Activated T-helper 1 cell treated with Interleukin-2 at 50 U/mL for 16 hours (primary cell): ENCODE measurements at places on chromosomes 1 and 21.

DNA sequence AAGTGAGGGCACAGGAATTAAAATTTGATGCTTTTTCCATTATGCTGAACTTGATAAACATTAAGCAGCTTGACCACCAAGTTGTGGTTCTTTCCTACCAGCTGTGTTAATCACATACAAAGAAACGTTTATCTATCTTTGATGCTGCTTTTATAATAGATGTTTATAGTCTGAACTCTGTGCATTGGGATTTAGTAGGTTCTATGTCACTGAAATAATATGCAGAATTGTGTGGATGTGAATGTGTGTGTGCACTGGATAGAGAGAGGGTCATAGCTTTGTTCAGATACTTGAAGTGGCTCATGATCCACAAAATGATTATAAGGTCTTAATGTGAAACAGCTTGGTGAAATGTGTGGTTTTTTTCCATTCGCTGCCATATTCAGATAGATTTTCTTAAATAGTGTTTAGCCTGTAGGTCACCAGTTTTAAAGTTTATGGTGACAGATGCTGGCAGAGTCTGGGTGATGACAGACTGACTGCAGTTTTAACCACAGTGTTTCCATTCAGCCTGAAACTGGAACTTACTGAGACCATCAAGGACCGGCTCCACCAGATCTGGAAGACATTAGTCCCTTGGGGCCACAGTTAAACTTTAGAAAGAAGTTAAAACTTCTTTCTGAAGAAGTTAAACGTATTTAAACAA is 10.2 kb downstream of the DDI2 start:
- DNase-seq = no peak

GRCh38 chr21:34997294-34997693 is 51.8 kb downstream of the RUNX1 start:
- DNase-seq = no peak

GRCh38 chr21:35925497-35925896 is 134.8 kb downstream of the SETD4 start:
- DNase-seq = no peak

- DNase-seq = no peak
These were observed 688.4 kb downstream of the USP25 start for GRCh38 chr21:16418226-16418625.

DNA sequence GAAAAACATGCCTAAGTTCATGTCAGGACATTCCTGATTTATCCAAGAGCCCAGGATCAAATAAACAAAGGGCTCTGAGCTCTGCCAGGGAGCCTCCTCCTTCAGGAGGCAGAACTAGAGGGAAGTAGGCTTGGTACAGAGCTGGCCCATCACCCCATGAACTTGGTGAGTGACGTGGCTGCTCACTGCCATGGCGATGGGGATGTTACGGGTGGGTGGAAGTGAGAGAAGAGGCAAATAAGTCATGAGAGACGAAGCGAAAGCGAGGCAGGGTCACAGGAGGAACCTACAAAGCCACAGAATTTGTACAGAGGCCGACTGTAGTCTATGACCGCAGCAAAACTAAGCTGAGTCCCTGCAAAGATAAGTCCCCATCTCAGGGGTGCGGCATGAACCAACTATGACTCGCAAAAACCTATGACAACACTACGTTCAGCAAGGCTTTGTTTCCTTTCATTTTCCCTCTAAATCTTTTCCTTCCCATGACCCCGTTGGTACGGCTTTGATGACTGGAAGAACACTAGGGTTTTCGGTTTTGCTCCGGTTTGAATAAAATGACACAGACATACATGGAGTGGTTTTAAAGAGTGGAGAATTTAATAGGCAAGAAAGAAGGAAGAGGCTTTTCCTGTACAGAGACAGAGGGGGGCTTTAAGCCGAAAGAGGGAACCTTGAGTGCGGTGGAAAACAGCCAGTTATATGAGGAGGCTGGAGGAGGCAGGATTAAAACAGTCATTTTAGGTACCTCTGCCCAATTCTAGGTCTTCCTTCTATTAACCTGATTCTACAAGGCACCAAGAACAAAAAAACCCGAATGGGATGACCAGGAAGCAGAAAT is 74.1 kb downstream of the CD46 start:
- DNase-seq = peak; percentile 64

DNA sequence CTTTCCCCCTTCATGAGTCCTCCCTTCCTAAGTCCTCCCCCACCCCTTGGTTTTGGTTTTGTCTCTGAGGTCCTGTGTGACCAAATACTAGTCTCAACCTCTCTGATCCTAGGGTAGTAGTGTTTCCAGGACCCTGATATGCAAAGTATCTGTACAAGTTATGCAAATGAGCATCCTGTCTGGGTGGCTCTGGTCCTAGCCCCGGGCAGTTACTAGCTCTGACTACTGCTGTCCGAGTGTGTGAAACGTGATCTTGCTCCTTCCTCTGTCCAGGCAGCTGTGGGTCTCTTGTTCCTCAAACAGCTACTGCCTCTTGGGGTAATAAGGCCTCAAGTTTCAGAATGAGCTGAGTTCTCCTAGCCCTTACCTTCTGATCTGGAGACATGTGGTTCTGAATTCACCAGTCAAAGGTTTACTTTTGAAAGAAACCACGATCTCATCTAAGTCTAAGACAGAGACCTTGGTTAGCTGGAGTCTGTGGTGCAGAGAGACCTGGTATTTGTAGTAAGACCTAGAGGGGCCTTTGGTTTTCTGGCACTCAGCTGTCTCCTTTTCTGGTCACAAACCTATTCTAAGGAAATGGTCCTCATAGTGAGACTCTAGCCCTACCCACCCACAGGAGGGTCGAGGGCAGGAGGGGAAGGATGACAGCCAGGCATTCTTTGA is 31.0 kb upstream of the IL19 start:
- no peak for DNase-seq

GRCh38 chr1:206941766-206942418 is 4.4 kb downstream of the PIGR start:
- DNase-seq = no peak

DNA sequence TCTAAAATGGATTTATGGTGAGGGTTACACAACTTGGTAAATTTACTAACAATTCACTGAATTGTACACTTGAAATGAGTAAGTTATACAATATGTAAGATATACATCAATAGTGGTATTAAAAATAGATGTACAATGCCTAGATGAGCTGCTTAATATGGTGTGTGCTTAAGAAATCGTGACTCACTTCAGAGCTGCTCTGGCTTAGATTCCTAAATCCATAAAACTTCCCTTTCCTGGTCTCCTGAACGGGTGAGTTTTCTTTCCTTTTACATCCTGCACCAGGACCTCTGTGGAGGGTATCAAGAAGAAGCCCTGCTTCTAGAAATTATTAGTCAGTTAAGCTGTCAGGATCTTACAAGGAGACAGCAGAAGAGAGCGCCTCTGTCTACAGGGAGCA is 30.4 kb downstream of the H3-3A start:
- DNase-seq = no peak

GRCh38 chr21:29378832-29379231 is 80.1 kb downstream of the BACH1 start:
- DNase-seq = no peak

DNA sequence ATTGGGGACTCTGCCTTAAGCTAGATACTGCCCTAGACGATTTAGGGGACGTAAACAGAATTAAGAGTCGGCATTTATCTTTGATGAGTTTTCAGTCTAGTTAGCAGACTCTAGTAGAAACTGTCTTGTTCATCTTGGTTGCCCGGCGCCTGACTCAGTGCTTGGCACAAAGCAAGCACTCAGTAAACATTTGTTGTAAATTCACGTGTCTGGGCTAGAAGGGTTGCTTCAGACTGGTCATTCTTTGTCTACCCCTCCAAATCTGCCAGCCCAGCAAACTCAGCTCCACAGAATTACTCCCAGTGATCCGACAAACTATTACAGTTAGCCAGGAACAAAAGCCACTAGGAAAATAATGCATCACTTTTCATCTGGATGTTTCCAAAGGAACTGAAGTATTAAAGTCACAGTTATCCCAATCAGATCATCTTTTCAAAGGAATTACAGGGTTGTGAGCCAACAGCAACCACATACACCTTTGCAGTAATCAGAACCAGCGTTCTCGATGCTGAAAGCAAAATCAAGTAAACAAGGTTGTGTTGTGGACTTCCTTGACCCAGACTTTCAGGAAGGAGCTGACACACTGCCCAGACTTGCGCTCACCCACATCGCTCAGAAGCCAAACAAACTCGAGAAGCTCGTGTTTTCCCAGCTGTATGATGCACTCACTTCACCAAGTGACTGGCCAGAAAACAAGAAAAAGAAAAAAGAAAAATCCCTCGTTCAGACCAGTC is 66.5 kb upstream of the GADD45A start:
- DNase-seq = no peak

DNA sequence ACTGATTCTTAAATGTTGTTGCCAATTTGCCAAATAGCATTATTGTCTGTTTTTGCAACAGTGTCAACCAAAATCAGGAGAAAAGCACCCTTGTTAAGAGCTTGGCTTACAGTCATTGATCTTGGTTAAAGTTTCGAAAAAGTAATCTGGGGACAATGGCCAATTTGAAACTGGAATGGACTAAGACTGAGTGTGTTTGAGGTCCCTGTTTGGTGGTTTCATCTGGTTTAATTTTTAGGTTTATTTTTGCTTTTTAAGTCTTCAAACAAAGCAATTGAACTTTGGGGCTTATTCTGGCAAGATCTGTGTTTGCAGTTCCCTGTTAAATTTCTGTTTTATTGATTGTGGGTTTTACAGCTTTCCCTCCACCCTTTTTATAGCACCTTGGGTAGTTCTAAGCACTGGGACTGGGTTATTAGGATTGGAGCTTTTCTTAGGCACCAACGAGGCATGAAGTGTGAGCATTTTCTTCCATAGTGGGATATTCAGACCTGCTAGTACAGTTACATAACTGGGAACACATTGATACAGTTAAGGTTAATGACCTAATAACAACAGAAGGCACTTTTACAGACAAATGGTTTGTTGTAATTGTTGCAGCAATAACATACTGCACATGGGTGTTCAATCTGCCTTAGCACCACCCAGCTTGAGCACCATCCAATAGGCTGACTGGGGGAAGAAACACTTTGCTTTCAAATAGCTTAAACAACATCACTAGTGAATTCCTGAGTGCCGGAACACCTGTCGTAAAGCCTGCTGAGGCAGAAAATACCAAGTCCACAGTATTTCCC is 40.6 kb upstream of the MAP10 start:
- no peak for DNase-seq

GRCh38 chr1:234484218-234484617 is 5.2 kb upstream of the TARBP1 start:
- DNase-seq = no peak

- no peak for DNase-seq
These were observed 4.1 kb upstream of the GRIK3 start for GRCh38 chr1:37038227-37039093.

- DNase-seq = no peak
These were observed 26.5 kb upstream of the NTPCR start for GRCh38 chr1:232923739-232924386.

DNA sequence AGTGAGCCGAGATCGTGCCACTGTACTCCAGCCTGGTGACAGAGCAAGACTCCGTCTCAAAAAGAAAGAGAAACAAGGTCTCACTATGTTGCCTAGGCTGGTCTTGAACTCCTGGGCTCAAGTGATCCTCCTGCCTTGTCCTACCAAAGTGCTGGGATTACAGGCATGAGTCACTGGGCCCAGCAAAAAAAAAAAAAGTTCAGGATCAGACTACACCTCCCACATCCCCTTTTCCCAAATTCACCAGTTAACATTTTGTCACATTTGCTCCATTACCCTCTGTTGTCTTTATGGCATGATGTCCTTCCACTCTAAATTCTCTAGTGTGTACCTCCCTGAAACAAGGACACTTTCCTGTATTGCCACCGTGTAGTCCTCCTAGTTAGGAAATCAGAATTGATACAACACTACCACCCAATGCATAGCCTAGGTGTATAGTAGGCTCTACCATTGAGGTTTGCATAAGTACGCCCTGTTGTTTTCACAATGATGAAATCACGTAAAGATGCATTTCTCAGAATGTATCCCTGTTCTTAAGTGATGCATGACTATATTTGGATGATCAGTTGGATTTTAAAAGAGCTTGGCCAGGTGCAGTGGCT is 10.7 kb downstream of the SPEN start:
- no peak for DNase-seq

DNA sequence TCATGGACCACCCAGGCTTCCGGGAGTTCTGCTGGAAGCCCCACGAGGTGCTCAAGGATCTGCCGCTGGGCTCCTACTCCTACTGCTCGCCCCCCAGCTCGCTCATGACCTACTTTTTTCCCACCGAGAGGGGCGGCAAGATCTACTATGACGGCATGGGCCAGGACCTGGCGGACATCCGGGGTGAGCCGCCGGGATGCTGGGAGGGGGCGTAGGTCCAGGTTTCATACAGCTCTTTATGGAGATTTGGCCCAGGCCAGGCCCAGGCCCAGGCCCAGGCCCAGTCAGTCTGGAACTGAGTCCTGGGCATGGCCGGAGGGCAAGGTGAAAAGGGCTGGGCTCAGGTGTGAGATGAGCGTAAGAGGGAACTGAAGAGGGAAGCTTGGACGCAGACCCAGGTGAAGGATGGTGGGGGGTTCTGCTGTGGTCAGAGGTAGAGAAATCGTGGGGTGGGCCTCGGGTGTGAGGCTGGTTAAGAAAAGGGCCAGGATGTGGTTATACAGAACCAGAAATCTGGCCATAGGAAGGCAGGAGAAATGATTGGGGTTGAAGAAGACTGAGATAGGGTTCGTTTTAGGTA is 23.0 kb downstream of the DISP3 start:
- DNase-seq = no peak

DNA sequence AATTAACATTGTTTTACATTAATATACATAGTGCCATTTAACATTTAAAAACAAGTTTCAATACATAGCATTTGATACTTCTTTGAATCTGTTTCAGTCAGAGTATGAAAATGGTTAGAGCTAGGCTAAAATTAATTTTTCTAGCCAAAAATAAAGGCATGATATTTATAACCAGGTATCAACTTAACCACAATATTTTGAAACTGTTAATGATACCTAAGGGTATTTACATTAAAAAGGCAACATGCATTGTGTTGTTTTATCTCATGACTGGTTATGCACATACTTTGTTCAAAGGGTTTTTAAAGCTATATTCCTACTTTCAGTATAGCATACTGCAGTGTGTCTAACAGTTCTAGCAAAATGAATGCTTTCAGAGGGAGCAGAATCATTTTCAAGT is 130.0 kb downstream of the HS2ST1 start:
- no peak for DNase-seq

DNA sequence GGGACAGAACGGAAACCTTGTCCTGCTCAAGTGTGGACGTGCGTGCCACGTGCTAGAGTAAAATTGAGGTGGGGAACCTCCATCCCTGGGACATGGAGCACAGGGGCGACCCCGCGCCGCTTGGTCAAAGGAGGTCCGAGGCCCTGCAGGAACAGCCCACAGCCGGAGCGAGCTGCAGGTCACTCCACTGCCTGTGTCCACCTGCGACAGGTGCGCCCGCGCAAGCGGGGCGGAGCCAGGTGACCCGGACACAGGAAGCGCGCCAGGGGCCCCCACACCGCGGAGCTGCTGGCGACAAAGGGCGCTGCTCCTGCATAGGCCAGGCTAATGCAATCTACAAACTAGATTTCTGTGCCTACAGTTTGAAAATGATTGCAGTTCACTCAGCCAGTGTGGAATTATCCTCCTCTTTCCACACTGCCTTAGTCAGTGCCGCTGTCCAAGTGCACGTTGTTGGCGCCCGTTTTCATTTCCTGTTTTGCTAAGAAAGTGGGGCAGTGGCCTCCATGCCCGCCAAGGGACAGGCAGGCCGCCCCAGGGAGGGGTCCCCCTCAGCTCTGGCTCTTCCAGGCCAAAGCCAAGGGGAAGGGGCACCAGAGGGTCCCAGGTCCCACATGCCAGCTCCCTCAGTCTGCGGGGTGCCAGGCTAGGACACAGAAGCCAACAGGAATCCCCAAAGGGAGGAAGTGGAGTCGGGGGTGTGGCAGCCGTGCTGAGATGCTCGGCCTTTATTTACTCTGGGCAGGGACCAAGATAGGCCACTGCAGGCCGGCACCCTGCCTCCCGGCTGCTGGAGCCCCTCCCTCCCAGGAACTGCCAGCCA is 4.3 kb upstream of the NADK start:
- DNase-seq = no peak
